ENCODE measurements at places on chromosomes 13 and 19.
A peak's percentile ranks its signal among the peaks of the same experiment; 100 is the strongest.

DNA sequence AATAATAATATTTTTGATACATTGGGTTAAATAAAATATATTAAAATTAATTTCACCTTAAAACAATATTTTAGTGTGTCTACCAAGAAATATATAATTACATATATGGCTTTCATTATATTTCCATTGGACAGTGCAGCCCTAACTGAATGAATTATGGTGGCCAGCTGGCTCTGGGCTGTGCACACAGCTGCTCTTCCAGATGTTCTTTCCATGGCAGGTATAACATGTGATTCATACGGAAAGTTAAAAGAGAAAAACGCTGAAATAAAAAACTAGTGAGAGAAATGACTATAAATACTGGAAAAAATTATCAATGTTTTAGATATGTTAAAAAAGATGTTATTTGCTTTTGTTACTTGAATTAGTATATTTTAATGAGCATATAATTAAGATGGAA, 216.3 kb downstream of the RGCC start:
- no peak for DNase-seq

DNA sequence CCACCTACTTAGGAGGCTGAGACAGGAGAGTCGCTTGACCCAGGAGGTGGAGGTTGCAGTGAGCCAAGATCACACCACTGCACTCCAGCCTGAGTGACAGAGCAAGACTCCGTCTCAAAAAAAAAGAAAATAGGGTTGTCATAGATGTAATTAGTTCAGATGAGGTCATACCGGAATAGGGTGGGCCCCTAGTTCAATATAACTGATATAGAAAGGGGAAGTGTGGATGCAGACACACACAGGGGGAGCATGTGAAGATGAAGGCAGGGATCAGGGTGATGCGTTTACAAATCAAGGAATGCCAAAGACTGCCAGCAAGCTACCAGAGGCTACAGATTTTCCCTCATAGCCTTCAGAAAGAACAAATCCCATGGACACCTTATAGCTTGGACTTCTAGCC, 24.3 kb upstream of the EEF1AKMT1 start:
- no peak for DNase-seq

GRCh38 chr19:33388231-33388724, 14.8 kb downstream of the CEBPG start:
- DNase-seq = no peak

- peak; percentile 18 for DNase-seq
Observed at GRCh38 chr19:51002542-51003311, 1.3 kb upstream of the KLK8 start.

GRCh38 chr19:47075941-47076340, 27.5 kb upstream of the TMEM160 start:
- no peak for DNase-seq

GRCh38 chr13:93674337-93674755, 447.7 kb downstream of the GPC6 start:
- DNase-seq = no peak

- DNase-seq = no peak
Observed at GRCh38 chr19:9883231-9883758, 48.2 kb downstream of the PIN1 start.

DNA sequence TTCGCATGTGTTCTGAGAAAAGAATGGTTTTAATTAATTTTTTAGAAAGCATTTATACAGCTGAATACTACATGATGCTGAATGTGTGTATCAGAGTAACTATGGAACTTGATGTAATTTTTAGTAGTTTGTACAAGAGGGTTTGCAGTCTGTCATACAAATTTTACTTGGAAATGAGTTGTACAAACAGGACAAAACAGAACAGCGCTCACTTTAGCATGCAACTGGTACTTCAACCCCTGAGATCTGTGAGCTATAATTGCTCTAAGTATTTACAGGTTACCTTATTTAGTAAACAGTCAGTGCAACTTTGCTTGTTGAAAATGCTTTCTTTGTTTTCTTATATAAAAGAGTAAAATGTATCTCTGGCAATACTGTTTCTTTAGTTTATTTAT, 706 bp downstream of the TNFRSF19 start:
- DNase-seq = peak; percentile 22

DNA sequence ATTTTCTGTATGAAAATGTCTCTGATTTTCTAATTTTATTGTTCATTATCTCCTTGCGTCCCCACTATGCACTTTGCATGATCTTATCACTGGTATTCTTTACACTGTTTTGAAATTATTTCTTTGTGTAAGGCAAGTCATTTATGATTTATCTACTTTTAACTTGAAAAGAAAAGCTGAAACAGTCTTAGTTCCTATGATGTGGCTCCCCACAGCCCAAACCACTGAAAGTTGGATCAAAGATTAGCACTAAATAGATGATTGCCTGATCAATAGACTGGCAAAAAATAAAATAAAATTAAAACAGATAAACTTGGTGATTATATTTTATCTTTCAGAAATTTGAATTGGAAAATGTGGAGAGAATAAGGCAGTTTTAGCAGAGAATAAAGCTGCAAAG, 1101.9 kb downstream of the PCDH9 start:
- DNase-seq = no peak

DNA sequence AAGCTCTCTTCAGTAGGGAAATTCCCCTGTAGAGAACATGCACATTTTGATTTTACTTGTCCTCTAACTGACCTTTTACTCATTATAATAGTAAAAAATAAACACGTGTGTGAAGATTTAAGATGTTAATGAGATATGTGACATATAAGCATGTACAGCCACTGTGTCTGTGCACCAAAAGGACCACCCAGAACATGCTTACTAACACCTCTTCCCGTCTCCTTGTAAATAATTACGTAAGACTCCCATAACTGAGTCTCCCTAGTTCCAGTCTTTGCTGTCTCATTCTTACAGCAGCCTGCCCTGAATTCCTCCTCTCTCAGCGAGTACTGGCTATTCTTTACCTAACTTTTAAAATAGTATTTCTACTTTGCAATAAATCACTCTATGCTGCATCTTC, 53.6 kb downstream of the ZNF100 start:
- DNase-seq = no peak

GRCh38 chr19:44576843-44577565, 36.4 kb upstream of the IGSF23 start:
- peak; percentile 59 for DNase-seq

DNA sequence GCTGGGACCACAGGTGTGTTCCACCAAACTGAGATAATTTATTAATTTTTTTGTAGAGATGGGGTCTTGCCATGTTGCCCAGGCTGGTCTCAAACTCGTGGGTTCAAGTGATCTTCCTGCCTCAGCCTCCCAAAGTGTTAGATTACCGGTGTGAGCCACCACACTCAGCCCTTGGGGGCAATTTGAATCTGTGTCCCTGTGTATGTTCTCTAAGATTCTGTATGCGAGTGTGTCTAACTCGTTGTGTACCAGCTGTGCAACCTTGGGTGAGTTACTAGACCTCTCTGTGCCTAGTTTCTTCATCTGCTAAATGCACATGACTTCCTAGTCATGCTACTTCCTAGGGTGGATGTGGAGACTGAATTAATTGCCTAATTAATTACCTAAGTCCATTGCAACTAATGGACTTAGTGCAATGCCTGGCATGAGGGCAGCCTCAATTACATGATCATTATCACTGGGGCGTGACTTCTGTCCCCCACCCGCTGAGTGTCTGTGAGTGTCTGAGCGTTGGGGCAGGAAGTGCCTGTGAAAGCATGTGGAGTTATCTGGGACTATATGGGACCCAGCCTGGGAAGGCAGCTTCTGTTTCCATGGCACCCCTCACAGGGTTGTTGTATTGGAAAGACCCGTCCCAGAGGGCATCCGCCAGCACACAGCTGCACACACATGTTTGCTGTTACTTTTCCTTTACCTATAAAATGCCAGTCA, 1.8 kb upstream of the NCCRP1 start:
- no peak for DNase-seq

DNA sequence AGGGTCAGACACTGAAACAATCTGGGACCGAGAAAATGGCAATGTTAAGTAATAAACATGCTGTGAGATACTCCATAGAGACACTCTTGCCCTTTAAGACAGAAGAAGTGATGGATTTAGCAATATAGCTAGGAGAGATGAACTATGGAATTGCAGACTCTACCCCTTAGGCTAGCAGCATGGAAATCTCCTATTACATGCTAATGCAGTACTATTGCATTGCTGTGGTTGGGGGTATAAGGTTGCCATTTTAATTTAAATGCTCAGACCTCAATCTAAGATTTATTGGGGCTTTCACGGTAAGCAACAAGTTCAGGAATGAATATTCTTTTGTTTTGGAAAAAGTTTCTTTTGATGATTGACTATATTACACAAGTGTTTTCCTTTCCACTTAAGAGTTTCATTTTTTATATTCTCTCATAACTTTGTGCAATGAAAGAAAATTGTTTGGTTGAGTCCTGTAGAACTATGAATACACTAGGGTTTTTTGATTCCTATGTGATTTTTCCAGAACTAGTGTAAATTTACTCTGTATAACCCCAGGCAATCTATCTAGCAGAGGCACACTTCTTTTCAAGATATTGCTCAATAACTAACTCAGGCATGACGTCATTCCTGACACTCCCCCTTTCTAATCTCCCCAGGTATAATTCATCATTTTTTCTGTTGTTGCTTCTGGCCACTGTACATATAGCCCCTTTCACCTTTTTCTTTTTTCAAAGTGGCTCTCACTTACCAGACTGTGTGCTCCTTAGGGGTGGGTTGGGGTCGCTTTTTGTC, 394.7 kb upstream of the KLF12 start:
- DNase-seq = no peak

- DNase-seq = peak; percentile 19
Observed at GRCh38 chr13:44140888-44141724, 232.5 kb upstream of the SERP2 start.

DNA sequence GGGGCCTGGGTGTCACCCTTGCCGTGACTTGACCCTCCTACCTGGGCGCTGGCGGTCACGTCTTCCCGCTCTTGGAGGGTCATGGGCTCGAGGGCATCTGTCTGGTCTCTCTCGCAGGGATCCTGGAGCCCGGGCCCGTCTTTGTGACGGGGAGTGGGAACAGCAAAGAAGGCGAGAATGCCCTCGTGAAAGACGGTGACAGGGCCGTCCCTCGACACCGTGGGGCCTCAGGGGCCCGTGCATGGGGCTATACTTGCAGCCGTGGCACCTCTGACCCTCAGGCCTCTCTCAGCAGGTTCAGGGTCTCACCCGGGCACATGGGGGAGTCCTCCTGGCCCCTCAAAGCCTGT, 20.9 kb upstream of the MATK start:
- no peak for DNase-seq

GRCh38 chr13:39916330-39916729, 260.9 kb downstream of the COG6 start:
- no peak for DNase-seq

DNA sequence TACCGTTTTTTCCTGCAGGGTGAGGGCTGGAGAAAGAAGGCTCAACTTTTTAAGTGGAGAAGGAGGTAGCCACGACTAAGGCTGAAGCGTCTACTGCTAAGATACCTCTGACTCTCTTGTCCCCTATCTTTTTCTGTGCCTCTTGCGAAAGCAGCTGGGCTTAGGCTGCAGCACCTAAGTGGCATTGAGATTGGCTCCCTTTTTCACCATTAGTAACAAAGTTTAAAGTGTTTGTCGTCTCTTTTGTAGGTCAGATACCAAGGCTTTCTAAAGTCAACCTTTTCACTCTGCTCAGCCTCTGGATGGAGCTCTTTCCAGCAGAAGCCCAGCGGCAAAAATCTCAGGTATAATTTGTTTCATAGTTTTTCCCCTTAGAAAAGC, 887 bp downstream of the CDADC1 start:
- DNase-seq = no peak

DNA sequence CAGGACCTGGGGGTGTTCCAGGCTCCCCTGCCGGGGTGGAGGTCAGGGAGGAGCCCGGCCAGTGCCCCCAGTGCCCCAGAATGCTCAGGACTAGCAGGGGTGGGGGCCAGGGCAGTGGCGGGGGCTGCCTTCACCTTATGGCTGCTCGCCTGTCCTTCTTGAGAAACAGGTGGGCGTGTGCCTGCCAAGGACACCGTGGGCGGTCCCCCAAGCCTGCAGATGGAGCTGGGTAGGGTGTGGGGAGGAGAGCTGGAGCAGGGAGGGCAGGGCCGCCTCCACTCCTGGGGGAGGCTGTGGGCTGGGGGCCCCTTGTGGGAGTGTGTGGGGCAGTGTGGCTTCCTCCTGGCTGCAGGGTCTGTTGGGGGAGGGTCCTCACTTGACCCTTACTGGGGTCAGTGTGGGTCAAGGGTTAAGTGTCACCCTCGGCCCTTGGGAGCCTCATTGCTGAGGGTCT, 160.1 kb downstream of the KDM4B start:
- DNase-seq = no peak

DNA sequence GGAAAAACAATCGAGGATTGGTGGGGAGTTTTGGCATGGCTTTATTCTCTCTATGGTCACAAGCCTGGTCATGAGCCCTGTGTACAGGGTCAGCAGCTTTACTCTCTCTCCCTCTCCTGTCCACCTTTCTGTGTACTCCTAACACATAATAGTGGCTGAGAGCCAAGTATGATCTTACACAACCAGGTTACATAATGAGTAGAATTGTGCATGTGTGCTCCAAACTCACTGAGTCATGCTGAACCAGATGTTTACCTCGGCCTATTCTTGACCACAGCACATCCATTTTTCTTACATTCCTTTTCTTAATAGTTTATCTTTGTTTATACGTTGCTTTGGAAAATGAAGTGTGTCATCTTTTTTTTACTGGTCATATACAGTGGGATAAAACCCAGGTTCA, 53.1 kb downstream of the ZNF254 start:
- DNase-seq = peak; percentile 97

DNA sequence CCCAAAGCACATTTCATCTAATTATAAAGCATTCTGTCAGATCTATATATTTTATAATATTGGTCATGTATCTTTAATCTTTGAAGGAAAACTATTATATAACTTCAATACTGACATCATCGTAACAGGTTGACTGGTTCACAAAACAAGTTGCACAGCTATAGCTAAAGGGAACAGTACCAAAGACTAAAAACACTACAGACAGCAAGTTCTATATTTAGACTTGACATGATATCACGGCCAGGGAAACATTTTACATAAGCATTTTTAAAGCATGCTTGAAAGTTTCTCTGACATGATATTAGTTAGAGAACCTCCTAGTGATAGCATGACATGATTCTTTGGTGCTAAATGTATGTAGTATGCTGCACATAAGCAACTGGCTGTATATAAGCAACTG, 182.5 kb downstream of the NDFIP2 start:
- DNase-seq = no peak

- peak; percentile 23 for DNase-seq
Observed at GRCh38 chr13:95921485-95921884, 131.7 kb downstream of the UGGT2 start.

DNA sequence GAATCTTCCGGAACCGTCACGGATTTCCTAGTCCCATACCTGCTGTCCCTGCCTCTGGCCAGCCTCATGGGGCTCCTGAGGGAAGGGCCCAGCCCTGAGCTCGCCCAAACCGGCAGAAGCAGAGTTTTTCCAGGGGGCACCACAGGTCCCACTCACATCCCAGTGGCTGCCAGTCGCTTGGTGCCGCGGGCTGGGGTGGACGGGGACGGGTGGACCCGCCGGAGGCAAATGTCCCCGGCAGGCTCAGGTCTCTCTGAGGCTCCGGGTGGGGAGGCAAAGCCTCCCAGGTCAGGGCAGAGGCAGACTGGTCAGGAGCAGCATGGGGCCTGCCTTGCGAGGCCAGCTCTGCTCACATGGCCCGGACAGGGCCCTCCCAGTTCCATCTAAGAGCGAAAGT, 24.8 kb downstream of the ADPRHL1 start:
- no peak for DNase-seq
